Small intestine (tissue), 16 donors: ENCODE measurements at places on chromosomes 3 and 15. TPM values are rescaled to one million over a fixed set of nuclear protein-coding genes. Genes with fewer than 3 reads are reported as not detected.
A peak's percentile ranks its signal among the peaks of the same experiment; 100 is the strongest.

The SYNPR gene
- 0.87 TPM for polyA plus RNA-seq

The NR2E3 gene
- polyA plus RNA-seq: 0.27 TPM

The CKMT1A gene
- polyA plus RNA-seq: 115 TPM

The SKOR1 gene
- 0.27 TPM for polyA plus RNA-seq

DNA sequence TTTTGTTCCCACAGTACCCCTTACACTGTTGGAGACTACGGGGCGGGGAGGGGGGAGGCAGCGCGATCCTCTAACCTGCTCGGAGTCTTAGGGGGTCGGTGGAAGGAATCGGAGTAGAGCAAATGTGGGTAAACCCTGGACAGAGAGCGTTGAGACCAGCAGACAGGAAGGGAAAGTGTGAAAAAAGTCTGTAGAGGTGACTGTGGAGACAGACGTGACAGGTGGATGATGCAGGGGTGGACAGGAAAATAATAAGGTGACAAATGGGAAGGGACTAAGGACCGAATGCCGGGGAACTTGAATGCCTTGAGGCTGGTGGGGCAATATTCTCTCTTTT lies 424 bp downstream of the EAF2 start:
- DNase-seq: no peak

DNA sequence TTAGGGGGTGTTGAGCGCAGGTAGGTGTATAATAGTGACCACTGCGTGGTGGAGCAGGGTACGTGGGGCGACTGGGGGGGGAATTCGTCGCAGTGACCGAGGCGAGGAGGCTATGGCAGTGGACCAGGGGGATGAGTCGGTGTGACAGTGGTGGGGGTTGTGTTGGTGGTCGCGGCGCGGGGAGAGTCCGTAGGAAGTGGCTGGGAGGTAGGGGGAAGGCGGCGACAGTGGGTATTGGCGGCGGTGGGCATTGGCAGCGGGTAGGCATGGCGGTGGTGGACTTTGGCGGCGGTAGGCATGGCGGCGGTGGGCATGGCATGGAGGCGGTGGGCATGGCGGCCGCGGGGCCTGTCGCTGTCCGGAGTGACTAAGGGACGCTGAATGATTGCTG lies 739 bp downstream of the SNRPN start:
- H3K36me3 ChIP-seq: peaks cover 3% of the 10 kb centered on the region
- H3K4me1 ChIP-seq: no peaks in the 10 kb centered on the region
- H3K27me3 ChIP-seq: no peaks in the 10 kb centered on the region
- peak overlapping the region; percentile 76 for H3K4me3 ChIP-seq
- H3K27ac ChIP-seq: peak overlapping the region; percentile 65
- DNase-seq: no peak

- no peak overlapping the region for H3K4me3 ChIP-seq
- H3K4me1 ChIP-seq: no peaks in the 10 kb centered on the region
- H3K27ac ChIP-seq: no peak overlapping the region
Measured at GRCh38 chr3:197878427-197878826, 71.6 kb upstream of the RPL35A start.

- no peak overlapping the region for H3K27ac ChIP-seq
- no peaks in the 10 kb centered on the region for H3K27me3 ChIP-seq
- no peaks in the 10 kb centered on the region for H3K36me3 ChIP-seq
- H3K4me3 ChIP-seq: no peak overlapping the region
- no peaks in the 10 kb centered on the region for H3K4me1 ChIP-seq
Measured at GRCh38 chr15:25134546-25134945, 179.8 kb downstream of the SNRPN start.

- DNase-seq: no peak
- H3K4me3 ChIP-seq: no peak overlapping the region
- H3K4me1 ChIP-seq: no peaks in the 10 kb centered on the region
- H3K36me3 ChIP-seq: no peaks in the 10 kb centered on the region
- no peak overlapping the region for H3K27ac ChIP-seq
Measured at GRCh38 chr3:126925411-126926171, 57.3 kb upstream of the PLXNA1 start.

DNA sequence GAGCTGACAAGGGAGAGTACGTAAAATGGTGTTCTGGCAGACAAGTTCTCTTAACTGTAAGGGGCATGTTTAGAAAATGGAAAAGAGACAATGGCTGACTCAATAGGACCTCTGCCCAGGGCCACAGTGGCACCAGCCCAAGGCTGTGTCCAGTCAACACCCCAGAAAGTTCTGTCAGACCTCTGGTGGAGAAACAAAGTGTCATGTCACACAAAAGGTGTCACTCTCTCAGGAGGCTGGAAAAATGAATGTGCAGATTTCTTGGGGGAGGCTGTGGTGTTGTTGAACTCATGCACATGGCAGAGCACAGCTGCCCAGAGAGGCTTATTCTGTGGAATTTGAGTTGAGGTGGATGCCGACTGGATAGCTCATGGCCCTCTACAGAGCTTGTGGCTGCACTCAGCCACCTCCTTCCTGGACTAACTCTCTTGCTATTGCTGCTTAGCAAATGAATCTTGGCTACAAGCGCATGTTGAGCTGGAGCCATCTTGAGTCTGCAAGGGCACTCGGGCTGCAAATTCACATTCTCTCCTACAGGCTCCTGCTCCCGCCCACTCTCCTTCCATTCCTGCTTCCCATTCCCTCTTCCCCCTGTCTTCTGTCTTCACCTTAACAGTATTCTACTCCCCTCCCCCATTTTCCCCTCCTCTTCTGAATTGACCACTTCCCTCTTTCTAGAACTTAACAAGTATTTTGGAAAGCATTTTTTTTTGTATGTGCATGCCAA lies 55.8 kb upstream of the SLC7A14 start:
- no peak overlapping the region for H3K27ac ChIP-seq
- no peaks in the 10 kb centered on the region for H3K36me3 ChIP-seq
- H3K4me1 ChIP-seq: no peaks in the 10 kb centered on the region
- H3K27me3 ChIP-seq: no peaks in the 10 kb centered on the region
- DNase-seq: no peak

- H3K4me1 ChIP-seq: no peaks in the 10 kb centered on the region
- no peaks in the 10 kb centered on the region for H3K27me3 ChIP-seq
- no peaks in the 10 kb centered on the region for H3K36me3 ChIP-seq
Measured at GRCh38 chr15:79352206-79352605, 41.3 kb downstream of the TMED3 start.

DNA sequence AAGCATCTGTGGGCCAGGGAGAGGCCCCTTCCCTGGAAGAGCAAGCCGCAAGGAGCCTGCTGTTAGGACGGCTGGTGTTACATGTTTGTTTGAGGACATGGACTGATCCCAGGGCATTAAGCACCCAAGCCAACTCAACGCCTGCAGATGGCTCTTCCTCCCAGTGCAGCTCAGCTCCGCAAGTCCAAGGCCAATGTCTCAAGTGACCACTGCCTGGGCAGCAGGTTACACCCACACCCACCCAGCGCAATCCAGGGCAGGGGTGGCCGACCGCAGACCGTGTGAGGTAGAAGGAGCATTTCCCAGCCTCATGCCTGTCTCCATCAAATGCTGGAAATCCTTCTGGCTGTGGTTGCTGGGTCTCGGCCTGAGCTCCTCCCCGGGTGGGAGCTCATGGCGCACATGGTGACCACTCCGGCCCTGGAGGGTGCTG lies 14.5 kb downstream of the GP5 start:
- DNase-seq: no peak
- no peaks in the 10 kb centered on the region for H3K27me3 ChIP-seq
- no peak overlapping the region for H3K27ac ChIP-seq
- no peak overlapping the region for H3K4me3 ChIP-seq
- H3K4me1 ChIP-seq: no peaks in the 10 kb centered on the region
